ENCODE measurements at places on chromosomes 2 and 18. TPM values are rescaled to one million over a fixed set of nuclear protein-coding genes. Genes with fewer than 3 reads are reported as not detected.

GRCh38 chr2:177432703-177433102 lies 40.1 kb downstream of the AGPS start:
- DNase-seq, result no peak
- H3K4me3 ChIP-seq, result no peak overlapping the region
- peaks cover 55% of the 10 kb centered on the region for H3K36me3 ChIP-seq
- no peaks in the 10 kb centered on the region for H3K4me1 ChIP-seq
- H3K27ac ChIP-seq, result no peak overlapping the region

Gene ACMSD
- total RNA-seq, result not detected

GRCh38 chr18:63319383-63320122 lies at the start of gene BCL2:
Gene BCL2, minus strand, starts transcription at chr18:63319769.
- peaks cover 33% of the 10 kb centered on the region for H3K27me3 ChIP-seq
- no peak for DNase-seq
- H3K4me1 ChIP-seq, result peaks cover 18% of the 10 kb centered on the region
- H3K36me3 ChIP-seq, result no peaks in the 10 kb centered on the region
- H3K27ac ChIP-seq, result peak within 1 kb of the TSS; percentile 97

DNA sequence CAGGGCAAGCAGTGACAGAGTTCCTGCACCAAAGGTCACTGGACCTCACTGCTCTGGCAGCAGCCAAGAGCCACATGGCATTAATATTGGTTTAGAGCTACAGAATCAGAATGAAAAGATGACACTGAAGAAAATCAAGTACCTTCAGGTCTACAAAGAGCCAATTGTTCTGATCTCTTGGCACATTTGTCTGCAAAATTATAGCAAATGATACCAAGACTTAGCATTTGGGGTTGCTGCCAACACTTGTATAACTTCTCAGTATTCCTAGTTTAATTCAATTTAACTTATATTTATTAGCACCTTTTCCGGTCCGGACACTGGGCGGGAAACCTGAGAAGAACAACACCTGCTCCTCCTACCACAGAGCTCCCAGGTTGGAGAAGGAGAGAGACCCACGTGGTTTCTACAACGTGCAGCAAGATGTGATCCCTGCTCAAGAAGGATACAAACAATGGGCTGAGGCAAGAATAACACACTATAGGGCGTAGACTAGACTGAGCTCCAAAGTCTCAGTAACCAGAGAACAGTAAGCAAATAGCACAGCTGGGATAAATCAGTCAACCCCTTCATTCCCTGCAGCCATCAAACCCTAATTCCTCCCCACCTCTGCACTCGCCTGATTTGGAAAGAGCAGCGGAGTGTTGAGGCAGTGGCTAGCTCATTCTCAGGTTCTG lies 2.4 kb downstream of the LRRC30 start:
- DNase-seq, result no peak
- H3K27me3 ChIP-seq, result peaks cover 20% of the 10 kb centered on the region
- no peak overlapping the region for H3K4me3 ChIP-seq
- H3K4me1 ChIP-seq, result peaks cover 5% of the 10 kb centered on the region
- no peaks in the 10 kb centered on the region for H3K36me3 ChIP-seq

Gene TTR
- 150 TPM for total RNA-seq

Gene DNAJC5G
- not detected for total RNA-seq

Gene KLHL14
- total RNA-seq, result 7.8 TPM

Gene SCN9A
- 23.7 TPM for total RNA-seq

GRCh38 chr2:5195636-5196035 lies 496.5 kb upstream of the SOX11 start:
- H3K4me1 ChIP-seq, result no peaks in the 10 kb centered on the region
- peaks cover 3% of the 10 kb centered on the region for H3K36me3 ChIP-seq
- no peaks in the 10 kb centered on the region for H3K27me3 ChIP-seq
- H3K4me3 ChIP-seq, result no peak overlapping the region

DNA sequence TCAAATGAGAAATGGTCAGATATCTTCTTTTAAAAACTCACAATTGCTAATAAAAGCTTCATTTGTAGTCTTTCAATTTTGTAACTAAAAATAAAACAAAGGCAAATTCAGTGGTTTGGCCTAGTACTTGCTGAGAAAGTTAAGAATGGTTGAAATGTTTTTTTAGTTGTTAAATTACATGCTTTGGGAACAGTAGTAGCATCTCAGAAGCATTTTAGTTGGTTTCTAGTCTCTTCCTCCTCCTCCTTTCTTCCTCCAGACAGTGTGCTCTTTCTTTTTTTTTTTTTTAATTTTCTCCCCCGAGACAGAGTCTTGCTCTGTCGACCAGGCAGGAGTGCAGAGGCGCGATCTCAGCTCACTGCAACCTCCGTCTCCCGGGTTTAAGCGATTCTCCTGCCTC lies 9.8 kb downstream of the TRAK2 start:
- DNase-seq, result no peak
- no peaks in the 10 kb centered on the region for H3K27me3 ChIP-seq
- H3K27ac ChIP-seq, result no peak overlapping the region

Gene CNRIP1
- total RNA-seq, result not detected

DNA sequence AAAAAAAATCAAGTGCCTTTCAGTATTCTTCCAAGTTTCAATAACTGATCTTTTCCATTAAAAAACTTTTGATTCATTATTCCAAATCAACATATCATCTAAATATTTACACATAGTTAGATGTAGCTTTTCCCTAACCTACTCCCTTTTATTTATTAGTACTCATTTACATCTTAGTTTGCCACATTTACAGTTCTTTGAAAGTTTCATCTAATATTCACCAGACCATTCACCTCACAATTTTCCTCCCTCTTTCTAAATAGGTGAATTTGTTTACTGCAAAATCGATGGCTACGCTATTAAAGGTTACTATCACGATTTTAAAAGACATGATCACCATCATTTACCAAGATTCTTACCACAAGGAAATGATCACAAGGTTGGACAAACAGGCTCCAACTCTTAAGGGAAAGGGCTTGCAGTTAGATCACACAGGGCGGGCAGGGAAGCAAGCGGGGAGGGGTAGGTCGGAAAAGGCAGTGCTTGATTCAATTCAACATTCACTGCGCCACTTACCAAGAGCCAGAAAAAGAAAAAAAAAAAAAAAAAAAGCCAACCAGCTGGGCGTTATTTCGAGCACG lies 654 bp upstream of the MARCHF7 start:
- peak overlapping the region; percentile 96 for H3K27ac ChIP-seq
- DNase-seq, result no peak
- peaks cover 8% of the 10 kb centered on the region for H3K36me3 ChIP-seq
- peaks cover 23% of the 10 kb centered on the region for H3K4me1 ChIP-seq
- H3K27me3 ChIP-seq, result no peaks in the 10 kb centered on the region

- H3K4me1 ChIP-seq, result peaks cover 8% of the 10 kb centered on the region
- no peak overlapping the region for H3K4me3 ChIP-seq
- no peaks in the 10 kb centered on the region for H3K36me3 ChIP-seq
- peaks cover 7% of the 10 kb centered on the region for H3K27me3 ChIP-seq
These were observed 71.9 kb upstream of the KLHL29 start for GRCh38 chr2:23312996-23313606.

Gene AKAIN1
- not detected for total RNA-seq

GRCh38 chr2:151297882-151298281 lies 8.4 kb upstream of the NMI start:
- no peak for DNase-seq
- no peaks in the 10 kb centered on the region for H3K36me3 ChIP-seq
- H3K27me3 ChIP-seq, result no peaks in the 10 kb centered on the region
- H3K27ac ChIP-seq, result no peak overlapping the region
- H3K4me3 ChIP-seq, result no peak overlapping the region

DNA sequence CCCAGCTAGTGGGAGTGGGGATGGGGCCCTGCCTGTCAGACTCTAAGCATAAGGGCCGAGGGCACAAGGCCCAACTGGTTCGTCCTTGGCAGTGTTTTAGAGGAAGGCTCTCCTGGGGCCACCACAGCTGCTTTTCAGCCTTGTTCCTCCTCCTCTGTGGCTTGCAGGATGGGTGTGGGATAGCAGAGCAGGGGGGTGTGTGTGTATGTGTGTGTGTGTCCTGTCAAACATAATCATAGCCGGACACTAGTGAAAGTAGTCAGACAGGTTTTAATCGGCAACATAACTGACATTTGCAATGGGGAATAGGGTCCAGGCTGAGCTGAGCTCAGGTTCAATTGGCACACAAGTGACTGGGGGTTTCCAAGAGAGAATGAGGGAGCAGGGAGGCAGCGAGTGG lies 114.2 kb downstream of the SEPTIN10 start:
- no peak for DNase-seq
- H3K27ac ChIP-seq, result peak overlapping the region; percentile 4
- no peaks in the 10 kb centered on the region for H3K36me3 ChIP-seq
- peaks cover 5% of the 10 kb centered on the region for H3K27me3 ChIP-seq

Gene CCL20
- total RNA-seq, result not detected

- no peak for DNase-seq
- H3K4me3 ChIP-seq, result no peak overlapping the region
- H3K27ac ChIP-seq, result no peak overlapping the region
- peaks cover 7% of the 10 kb centered on the region for H3K4me1 ChIP-seq
- H3K36me3 ChIP-seq, result no peaks in the 10 kb centered on the region
These were observed 202.7 kb downstream of the MTX2 start for GRCh38 chr2:176471949-176472348.

DNA sequence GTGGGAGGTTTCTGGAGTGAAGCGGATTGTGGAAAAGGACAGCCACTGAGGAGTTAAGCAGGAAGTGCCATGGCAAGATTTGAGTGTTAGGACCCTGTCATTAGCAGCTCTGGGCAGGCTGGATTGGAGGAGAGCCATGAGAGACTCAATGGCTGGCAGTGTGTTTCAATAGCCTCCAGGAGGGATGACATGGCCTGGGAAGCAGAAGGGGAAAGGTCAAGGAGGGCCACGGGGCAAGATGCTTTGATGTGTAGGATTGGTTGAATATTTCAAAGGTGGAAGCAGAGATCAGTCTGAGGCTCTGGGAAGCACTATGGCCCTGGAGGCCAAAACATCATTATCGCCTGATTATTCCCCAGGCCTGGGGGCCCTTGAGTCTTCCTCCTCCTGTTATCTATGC lies 229.0 kb upstream of the HS6ST1 start:
- H3K27me3 ChIP-seq, result peaks cover 30% of the 10 kb centered on the region
- no peak overlapping the region for H3K27ac ChIP-seq
- H3K36me3 ChIP-seq, result no peaks in the 10 kb centered on the region
- H3K4me1 ChIP-seq, result no peaks in the 10 kb centered on the region
- no peak for DNase-seq

GRCh38 chr2:79950526-79950925 lies 354.0 kb downstream of the LRRTM1 start:
- H3K27ac ChIP-seq, result no peak overlapping the region
- no peaks in the 10 kb centered on the region for H3K36me3 ChIP-seq
- no peak overlapping the region for H3K4me3 ChIP-seq
- H3K27me3 ChIP-seq, result no peaks in the 10 kb centered on the region
- no peaks in the 10 kb centered on the region for H3K4me1 ChIP-seq

Gene MSTN
- 0.38 TPM for total RNA-seq

Gene ANKAR
- total RNA-seq, result 10.3 TPM

Gene EN1
- total RNA-seq, result 0.42 TPM

DNA sequence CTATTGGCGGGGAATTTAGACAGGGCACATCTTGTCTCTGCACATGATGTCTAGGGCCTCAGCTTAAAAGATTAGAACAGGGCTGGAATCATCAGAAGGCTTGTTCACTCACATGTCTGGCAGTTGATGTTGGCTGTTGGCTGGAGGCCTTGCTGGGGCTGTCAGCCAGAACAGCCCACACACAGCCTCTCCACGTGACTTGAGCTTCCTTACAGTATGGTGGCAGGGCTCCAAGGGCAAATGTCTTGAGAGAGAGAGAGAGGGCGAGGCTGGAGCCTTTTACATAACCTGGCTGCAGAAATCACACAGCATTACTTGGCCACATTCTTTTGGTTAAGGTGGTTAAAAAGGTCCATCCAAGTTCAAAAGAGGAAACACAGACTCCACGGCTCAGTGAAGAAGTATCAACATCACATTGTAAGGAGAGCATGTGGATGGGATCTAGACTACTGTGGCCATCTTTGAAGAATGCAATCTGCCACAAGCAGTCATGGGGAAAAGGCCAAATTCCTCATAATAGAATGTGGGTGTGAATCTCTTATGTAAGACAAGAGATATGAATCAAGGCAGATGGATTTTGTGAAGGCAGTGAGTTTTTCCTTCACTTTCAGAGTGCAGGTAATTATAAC lies 30.4 kb downstream of the SRSF7 start:
- H3K27me3 ChIP-seq, result no peaks in the 10 kb centered on the region
- H3K4me1 ChIP-seq, result peaks cover 5% of the 10 kb centered on the region
- H3K36me3 ChIP-seq, result peaks cover 12% of the 10 kb centered on the region
- no peak for DNase-seq

DNA sequence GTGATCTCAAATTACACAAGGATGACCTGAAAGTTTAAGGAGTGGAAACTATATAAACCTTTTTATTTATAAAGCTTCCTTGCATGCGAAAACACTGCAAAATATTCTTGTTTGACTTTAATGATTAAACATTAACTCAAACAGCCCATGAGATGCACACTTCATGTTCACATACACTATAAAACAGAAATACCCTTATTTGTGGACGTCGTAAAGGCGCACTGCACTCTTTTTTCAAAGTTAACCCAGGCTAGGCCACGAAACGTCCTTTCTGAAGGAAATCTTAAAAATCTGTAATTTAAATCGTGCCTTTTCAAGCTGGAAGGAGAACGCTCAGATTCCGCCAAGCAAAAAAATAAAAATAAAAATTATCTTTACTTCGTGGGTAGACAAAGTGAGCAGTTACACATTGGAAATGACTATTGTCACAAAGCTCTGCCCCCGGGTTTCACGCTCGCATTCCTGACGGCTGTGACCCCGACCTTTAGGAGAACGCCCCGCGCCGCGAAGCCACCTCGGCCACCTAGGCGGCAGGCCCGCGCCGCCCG lies 728 bp downstream of the FAM168B start:
- no peaks in the 10 kb centered on the region for H3K27me3 ChIP-seq
- no peak for DNase-seq
- H3K36me3 ChIP-seq, result peaks cover 7% of the 10 kb centered on the region
- peak overlapping the region; percentile 84 for H3K4me3 ChIP-seq
- H3K27ac ChIP-seq, result peak overlapping the region; percentile 95
- H3K4me1 ChIP-seq, result peaks cover 9% of the 10 kb centered on the region

- DNase-seq, result no peak
- no peaks in the 10 kb centered on the region for H3K36me3 ChIP-seq
- no peak overlapping the region for H3K27ac ChIP-seq
- no peak overlapping the region for H3K4me3 ChIP-seq
- H3K27me3 ChIP-seq, result no peaks in the 10 kb centered on the region
These were observed 156.4 kb downstream of the NRXN1 start for GRCh38 chr2:50875561-50875960.

DNA sequence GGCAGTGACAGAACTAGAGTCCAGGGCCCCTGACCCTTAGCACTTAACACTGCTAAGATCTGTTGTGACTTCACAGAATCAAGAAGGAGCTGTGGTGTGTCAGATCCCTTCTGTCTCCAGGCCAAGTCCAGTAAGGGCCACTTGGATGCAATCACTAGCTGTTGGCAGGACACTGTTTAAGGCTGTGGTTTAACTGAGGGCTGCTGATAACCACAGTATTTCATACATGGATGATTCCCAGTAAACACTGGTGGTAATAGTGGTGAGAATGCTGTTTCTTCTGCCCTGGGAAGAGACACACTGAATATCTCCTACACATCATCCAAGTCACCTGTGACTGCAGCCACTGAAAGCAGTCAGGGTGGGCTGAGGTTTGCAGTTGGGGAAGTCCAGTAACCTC lies 77.7 kb upstream of the FBXO11 start:
- DNase-seq, result no peak
- peaks cover 7% of the 10 kb centered on the region for H3K27me3 ChIP-seq
- no peaks in the 10 kb centered on the region for H3K36me3 ChIP-seq
- peaks cover 16% of the 10 kb centered on the region for H3K4me1 ChIP-seq
- no peak overlapping the region for H3K27ac ChIP-seq

- no peak overlapping the region for H3K4me3 ChIP-seq
- peaks cover 3% of the 10 kb centered on the region for H3K4me1 ChIP-seq
- peaks cover 12% of the 10 kb centered on the region for H3K27me3 ChIP-seq
- H3K27ac ChIP-seq, result no peak overlapping the region
- H3K36me3 ChIP-seq, result no peaks in the 10 kb centered on the region
- DNase-seq, result no peak
These were observed 165.7 kb downstream of the TWIST2 start for GRCh38 chr2:239013678-239013976.

Measured in progenitor cell of endocrine pancreas (in vitro differentiated cells).